ENCODE measurements at places on chromosomes 7 and 10.

DNA sequence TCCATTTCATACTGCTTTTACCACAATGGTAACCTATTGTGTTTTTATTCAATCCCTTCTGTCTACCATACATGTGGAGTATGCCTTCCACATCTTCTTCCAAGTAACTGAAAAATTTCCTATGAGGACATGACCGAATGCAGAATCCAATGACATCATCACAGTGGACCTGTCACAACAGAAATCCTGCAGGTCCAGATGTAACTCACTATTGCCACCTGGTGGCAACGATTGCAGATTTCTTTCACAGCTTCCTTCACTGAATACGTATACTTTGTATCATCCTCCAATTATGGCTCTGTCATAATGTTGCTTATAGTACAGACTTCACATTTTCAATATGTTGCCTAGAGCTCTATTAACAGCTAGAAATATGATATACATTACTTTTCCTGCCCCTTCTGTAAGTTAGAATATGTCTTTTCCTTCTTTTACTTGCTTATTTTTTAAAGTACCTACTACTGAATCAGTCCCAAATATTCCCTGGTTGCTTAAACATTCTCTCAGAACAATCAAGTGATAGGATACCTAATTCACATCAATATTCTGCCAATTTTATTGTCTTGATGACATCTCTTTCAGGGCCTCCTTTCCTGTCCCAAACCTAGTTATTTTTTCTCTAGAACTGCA lies 45.4 kb downstream of the SLC13A1 start:
- peak; percentile 49 for DNase-seq
- no peak overlapping the region for H3K4me3 ChIP-seq

DNA sequence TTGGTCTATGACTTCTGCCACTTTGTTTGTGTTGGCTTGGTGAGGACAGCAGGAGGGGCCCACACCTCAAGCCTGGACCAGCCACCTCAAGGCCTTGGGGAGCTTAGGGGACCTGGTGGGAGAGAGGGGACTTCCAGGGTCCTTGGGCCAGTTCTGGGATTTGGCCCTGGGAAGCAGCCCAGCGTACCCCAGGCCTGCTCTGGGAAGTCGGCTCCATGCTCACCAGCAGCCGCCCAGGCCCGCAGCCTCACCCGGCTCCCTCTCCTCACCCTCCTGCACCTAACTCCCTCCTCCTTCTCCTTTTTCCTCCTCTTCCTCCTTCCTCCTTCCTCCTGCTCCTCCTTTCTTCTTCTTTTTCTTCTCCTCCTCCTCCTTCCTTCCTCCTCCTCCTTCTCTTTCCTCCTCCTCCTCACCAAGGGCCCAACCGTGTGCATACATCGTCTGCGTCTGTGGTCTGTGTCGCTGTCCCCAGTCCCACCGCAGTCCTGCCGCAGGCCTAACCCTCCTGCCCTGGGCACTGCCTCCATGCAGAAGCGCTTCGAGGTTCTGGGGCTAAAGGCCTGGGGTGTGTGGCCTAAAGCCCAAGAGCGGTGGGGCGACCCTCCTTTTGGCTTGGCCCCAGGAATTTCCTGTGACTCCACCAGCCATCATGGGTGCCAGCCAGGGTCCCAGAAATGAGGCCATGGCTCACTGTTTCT lies 5.3 kb downstream of the EN2 start:
- no peaks in the 10 kb centered on the region for H3K36me3 ChIP-seq
- no peak overlapping the region for H3K4me3 ChIP-seq
- H3K27me3 ChIP-seq: peaks cover 99% of the 10 kb centered on the region
- DNase-seq: no peak

GRCh38 chr7:75042286-75042685 lies 31.3 kb downstream of the RCC1L start:
- no peak overlapping the region for H3K4me3 ChIP-seq
- no peaks in the 10 kb centered on the region for H3K27me3 ChIP-seq
- peaks cover 34% of the 10 kb centered on the region for H3K36me3 ChIP-seq
- no peaks in the 10 kb centered on the region for H3K4me1 ChIP-seq
- no peak for DNase-seq

DNA sequence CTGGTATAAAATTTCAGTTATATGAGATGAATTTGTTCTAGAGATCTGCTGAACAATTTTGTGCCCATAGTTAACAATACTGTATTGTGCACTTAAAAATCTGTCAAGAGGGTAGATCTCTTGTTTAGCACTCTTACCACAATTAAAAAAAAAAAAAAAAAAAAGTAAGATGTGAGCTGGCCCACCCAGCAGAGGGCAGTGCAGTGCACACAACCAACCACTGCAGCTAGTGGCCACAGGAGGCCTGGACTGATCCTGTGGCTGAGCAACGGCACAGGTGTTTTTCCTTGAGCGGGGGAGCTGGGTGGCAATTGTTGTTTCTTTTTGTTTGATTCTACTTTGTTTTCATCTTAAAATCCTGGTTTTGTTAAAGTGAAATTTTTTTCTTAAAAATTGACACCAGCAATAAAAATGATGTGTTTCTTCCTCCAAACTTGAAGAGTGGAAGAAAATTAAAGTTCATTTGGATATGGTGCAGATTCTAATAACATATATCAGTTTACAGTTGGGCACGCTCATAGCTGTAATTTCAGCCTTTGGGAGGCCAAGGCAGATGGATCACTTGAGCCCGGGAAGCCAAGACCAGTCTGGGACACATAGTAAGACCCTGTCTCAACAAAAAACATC lies 171.1 kb upstream of the TBX20 start:
- H3K4me3 ChIP-seq: no peak overlapping the region
- H3K4me1 ChIP-seq: peaks cover under 1% of the 10 kb centered on the region
- peak; percentile 55 for DNase-seq
- no peaks in the 10 kb centered on the region for H3K27me3 ChIP-seq
- H3K36me3 ChIP-seq: no peaks in the 10 kb centered on the region

GRCh38 chr10:71435571-71436267 lies 39.0 kb downstream of the CDH23 start:
- no peak overlapping the region for H3K4me3 ChIP-seq
- DNase-seq: peak; percentile 62

DNA sequence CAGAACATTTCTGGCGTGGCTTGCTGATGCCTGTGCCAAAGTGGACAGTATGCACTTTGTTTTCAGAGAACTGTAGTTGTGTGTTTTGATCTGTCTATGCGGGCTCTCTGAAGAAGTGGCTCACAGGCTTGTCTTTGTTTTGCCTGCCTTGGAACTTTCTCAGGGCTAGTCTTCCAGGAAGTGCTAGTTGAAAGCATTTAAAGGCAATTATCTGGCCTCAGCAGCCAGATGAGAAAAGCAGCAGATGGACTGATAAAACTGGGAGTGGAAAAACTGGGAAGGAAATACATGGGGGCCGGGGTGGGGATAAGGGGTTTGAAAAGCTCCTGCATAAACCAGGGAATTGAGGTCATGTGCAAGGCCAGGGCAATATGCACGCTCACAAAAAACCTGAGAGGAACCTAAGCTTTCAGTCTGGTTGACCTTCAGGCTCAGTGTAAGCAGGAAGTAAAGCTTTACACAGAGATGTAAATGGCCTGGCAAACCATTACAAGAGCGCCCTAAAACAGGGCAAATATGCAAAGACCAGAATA lies 94.5 kb downstream of the ZNF33B start:
- H3K4me3 ChIP-seq: no peak overlapping the region
- no peaks in the 10 kb centered on the region for H3K4me1 ChIP-seq
- H3K36me3 ChIP-seq: peaks cover 6% of the 10 kb centered on the region
- no peaks in the 10 kb centered on the region for H3K27me3 ChIP-seq

GRCh38 chr10:60778971-60779796 lies 906 bp downstream of the CDK1 start:
- no peak for DNase-seq
- H3K27me3 ChIP-seq: no peaks in the 10 kb centered on the region
- H3K4me1 ChIP-seq: peaks cover 10% of the 10 kb centered on the region
- peak overlapping the region; percentile 75 for H3K4me3 ChIP-seq
- no peak overlapping the region for H3K27ac ChIP-seq

DNA sequence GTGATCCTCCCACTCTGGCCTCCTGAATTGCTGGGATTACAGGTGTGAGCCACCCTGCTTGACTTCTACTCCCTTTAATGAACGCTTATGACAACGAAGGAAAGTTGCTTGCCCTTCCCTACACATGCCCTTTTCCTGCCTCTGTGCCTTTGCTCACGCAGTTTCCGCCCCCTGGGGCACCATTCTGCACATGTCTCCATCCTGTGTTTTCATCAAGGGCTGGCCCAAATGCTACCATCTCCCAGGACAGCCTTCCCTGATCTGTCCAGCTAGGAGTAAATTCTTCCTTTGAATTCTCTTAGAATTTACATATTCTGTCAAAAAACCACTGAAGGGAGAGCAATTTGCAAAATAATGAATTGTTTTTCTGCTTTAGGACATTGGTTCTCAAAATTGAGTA lies 50.0 kb upstream of the KMT2C start:
- no peak overlapping the region for H3K27ac ChIP-seq
- no peaks in the 10 kb centered on the region for H3K36me3 ChIP-seq
- DNase-seq: no peak

GRCh38 chr7:104621321-104621720 lies 292.9 kb downstream of the LHFPL3 start:
- no peaks in the 10 kb centered on the region for H3K4me1 ChIP-seq
- no peak overlapping the region for H3K4me3 ChIP-seq
- DNase-seq: no peak
- no peak overlapping the region for H3K27ac ChIP-seq

DNA sequence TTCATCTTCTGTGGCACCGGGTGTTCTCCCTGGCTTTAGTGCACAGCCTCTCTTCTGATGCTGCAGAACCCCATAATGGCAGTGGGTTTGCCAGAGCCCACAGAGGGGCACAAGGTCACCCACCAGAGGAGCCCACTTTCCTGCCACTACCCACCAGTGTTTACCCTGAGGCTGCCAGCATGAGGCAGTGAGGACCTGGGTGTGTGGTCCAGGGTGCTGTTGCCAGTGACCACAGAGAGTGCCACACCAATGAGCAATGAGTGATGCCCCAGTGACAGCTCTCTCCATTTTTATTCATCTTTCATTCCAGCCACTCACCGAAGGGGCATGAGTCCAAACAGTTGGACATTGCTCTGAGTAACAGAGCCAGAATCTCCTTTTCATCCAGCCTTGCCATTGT lies 34.8 kb downstream of the MTURN start:
- H3K27ac ChIP-seq: no peak overlapping the region
- no peak overlapping the region for H3K4me3 ChIP-seq
- no peaks in the 10 kb centered on the region for H3K36me3 ChIP-seq

- peaks cover 8% of the 10 kb centered on the region for H3K4me1 ChIP-seq
- peak overlapping the region; percentile 87 for H3K27ac ChIP-seq
Observed at GRCh38 chr7:22216309-22216708, 140.6 kb downstream of the RAPGEF5 start.

- H3K4me3 ChIP-seq: no peak overlapping the region
- no peaks in the 10 kb centered on the region for H3K27me3 ChIP-seq
- no peak overlapping the region for H3K27ac ChIP-seq
- H3K36me3 ChIP-seq: peaks cover 78% of the 10 kb centered on the region
- no peak for DNase-seq
Observed at GRCh38 chr7:47288060-47288459, 293.9 kb downstream of the TNS3 start.

GRCh38 chr10:118840071-118840775 lies 85.5 kb upstream of the CACUL1 start:
- no peak overlapping the region for H3K4me3 ChIP-seq
- H3K4me1 ChIP-seq: no peaks in the 10 kb centered on the region
- no peaks in the 10 kb centered on the region for H3K27me3 ChIP-seq
- H3K27ac ChIP-seq: no peak overlapping the region

DNA sequence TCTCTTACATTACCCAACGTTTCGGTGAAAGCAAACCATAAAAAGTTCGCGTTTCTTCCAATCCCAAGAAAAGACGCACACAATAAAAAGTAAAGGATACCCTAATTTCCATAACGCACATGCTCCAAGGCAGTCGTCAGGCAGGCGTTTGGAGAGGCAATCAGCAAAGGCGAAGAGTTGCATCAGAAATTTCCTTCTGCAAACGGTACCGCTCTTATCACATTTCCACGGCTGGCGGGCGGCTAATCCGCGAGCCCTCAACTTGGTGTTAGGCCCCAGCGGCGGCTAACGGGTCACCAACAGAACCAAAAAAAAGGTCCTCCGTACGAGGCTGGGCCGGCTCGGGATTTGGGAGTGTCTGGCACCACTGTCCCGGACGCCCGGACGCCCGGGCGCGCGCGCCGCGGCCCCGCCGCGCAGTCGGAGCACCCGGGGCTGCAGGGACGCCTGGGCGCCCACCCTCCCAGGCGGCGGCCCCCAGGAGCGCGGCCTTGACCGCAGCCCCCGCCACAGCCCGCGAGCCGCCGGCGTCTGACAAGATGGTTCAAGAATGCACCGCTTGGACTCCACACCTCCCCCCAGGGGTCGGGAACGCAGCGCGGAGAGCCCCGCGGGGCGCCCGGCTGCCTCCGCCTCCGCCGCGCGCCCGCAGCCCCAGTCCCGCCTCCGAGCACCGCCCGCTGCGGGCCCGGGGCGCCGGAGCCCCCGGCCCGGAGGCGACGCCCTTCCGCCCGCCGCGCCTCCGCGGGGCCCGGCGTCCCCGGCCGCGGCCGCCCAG lies 9.8 kb upstream of the GRB10 start:
- peaks cover 43% of the 10 kb centered on the region for H3K4me1 ChIP-seq
- DNase-seq: peak; percentile 38
- H3K4me3 ChIP-seq: peak overlapping the region; percentile 67
- H3K36me3 ChIP-seq: no peaks in the 10 kb centered on the region
- no peaks in the 10 kb centered on the region for H3K27me3 ChIP-seq
- H3K27ac ChIP-seq: peak overlapping the region; percentile 79

GRCh38 chr7:112547916-112548315 lies 67.1 kb downstream of the LSMEM1 start:
- no peak overlapping the region for H3K27ac ChIP-seq
- no peaks in the 10 kb centered on the region for H3K36me3 ChIP-seq
- no peak for DNase-seq
- H3K27me3 ChIP-seq: no peaks in the 10 kb centered on the region
- no peaks in the 10 kb centered on the region for H3K4me1 ChIP-seq
- no peak overlapping the region for H3K4me3 ChIP-seq
